Stimulated activated CD8-positive, alpha-beta memory T cell treated with anti-CD3 and anti-CD28 coated beads, Interleukin-7, amount 100 ng/mL, for 48 hours (primary cell): ENCODE measurements at places on chromosomes 1 and 21.

DNA sequence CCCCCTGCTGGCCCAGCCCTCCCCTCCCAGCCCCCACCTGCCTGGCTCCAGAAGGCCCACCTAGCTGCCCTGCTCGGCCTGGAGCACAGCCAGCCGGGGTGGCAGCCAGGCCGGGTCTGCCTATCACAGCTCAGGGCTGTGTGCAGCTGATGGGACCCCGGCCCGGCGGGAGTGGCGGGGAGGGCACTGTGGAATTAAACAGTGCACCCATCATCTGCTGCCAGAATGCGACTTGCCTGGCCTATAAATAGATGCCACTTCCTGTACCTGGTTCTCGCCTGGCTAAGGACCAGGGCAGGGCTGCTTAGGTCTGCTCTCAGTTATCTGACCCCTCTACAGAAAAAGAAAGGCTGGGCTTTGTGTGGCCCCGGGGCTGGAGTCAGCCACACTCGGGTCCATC, 98.2 kb upstream of the VAMP3 start:
- DNase-seq, result no peak

DNA sequence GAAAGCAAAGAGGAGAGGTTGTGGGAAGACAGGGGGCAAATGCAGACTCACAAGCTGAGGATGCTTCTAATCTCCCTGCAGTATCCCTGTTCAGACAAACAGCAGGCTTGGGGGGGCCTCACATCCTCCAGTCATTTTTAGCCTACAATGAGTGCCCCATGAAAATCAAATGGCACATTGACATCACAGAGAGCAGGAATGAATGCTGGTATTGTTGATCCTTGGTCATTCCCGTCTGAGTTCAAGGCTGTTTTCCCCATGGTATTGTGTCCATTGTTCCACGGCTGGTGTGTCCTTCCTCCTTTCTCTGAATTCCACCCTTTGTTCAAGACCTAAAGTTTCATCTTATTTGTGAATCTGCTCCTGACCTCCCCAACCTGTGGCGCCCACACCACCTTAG, 545.6 kb downstream of the AJAP1 start:
- DNase-seq, result no peak

- DNase-seq, result no peak
Observed at GRCh38 chr1:94651076-94651475, 109.5 kb upstream of the F3 start.

- no peak for DNase-seq
Observed at GRCh38 chr21:43289442-43289841, 120.6 kb downstream of the CRYAA start.

- no peak for DNase-seq
Observed at GRCh38 chr21:29753216-29753615, 186.6 kb downstream of the GRIK1 start.

- peak; percentile 76 for DNase-seq
Observed at GRCh38 chr1:226125097-226125630, 61.4 kb downstream of the ACBD3 start.

- DNase-seq, result no peak
Observed at GRCh38 chr21:36820176-36821031, 121.5 kb downstream of the SIM2 start.

- DNase-seq, result no peak
Observed at GRCh38 chr1:176669782-176670181, 206.8 kb downstream of the PAPPA2 start.

- no peak for DNase-seq
Observed at GRCh38 chr21:33578959-33579542, 9.4 kb downstream of the DONSON start.

GRCh38 chr1:38527373-38527966, 332.1 kb downstream of the RRAGC start:
- peak; percentile 23 for DNase-seq

GRCh38 chr21:28282833-28283232, 709.8 kb downstream of the LTN1 start:
- DNase-seq, result no peak

- no peak for DNase-seq
Observed at GRCh38 chr1:47650611-47651010, 212.8 kb downstream of the FOXD2 start.

DNA sequence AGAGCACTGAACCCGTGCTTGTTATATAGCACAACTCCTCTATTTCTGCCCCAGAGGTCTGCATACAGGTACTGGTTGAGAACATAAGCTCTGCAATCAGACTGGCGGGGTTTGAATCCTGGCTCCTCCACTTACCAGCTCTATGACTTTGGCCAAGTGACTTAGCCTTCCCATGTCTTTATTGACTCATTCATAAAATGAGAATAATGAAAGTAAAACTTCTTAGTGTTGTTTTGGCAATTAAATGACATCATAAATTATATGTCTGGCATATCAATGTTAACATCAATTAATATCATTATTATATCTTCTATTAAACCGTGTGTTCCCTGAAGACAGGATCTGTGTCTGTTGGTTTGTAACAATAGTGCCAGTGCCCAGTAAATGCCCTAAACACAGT, 4.3 kb downstream of the INKA2 start:
- DNase-seq, result no peak

GRCh38 chr1:56543783-56544612, 35.4 kb downstream of the PLPP3 start:
- no peak for DNase-seq

DNA sequence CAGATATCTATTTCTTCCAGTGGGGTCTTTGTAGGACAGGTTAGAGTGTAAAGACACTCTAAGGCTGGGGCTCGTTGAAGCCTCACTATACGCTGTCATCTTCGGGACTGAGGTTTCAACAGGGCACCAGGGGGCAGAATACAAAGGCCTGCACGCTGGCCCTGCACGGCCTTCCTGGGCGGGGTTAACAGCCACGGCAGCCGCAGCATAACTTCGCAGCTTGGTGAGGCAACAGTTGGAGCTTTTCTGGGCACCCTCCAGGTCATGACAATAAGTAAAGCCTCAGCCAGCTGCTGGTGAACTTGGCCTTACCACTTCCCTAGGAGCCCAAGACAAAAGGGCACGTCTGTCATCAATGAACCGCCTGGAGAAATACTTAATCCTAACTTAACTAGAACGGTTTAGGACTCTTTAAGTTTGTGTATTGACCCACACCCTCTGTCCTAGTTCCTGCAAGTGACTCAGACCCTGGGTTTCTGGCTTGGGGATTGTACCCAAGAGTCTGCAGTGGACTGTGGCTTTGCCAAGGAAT, 2.3 kb upstream of the RUNX1 start:
- DNase-seq, result no peak
